ENCODE measurements at places on chromosomes 4 and X. TPM values are rescaled to one million over a fixed set of nuclear protein-coding genes. Genes with fewer than 3 reads are reported as not detected.
A peak's percentile ranks its signal among the peaks of the same experiment; 100 is the strongest.

GRCh38 chr4:185358514-185358913 lies 37.2 kb downstream of the LRP2BP start:
- H3K4me3 ChIP-seq: no peak overlapping the region
- peaks cover 8% of the 10 kb centered on the region for H3K36me3 ChIP-seq
- H3K27me3 ChIP-seq: no peaks in the 10 kb centered on the region
- H3K4me1 ChIP-seq: no peaks in the 10 kb centered on the region
- DNase-seq: no peak

DNA sequence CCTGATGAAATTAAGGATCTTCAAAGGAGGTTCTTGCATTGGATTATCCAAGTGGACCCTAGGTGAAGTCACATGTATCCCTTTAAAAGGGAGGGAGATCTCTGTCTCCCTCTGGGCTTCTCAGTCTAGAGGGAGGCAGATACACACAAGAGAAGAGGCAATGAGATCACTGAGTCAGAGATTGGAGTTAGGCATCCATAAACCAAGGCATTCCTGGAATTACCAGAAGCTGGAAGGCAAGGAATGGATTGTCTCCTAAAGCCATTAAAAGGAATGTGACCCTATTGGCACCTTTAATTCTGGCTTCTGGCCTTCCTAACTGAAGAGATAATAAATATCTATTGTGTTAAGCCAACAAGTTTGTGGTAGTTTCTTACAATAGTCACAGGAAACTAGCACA lies 383.2 kb downstream of the PACRGL start:
- no peak overlapping the region for H3K4me3 ChIP-seq
- H3K27me3 ChIP-seq: no peaks in the 10 kb centered on the region
- DNase-seq: no peak
- no peak overlapping the region for H3K27ac ChIP-seq
- no peaks in the 10 kb centered on the region for H3K4me1 ChIP-seq

- peaks cover 4% of the 10 kb centered on the region for H3K4me1 ChIP-seq
- no peak overlapping the region for H3K27ac ChIP-seq
- H3K27me3 ChIP-seq: no peaks in the 10 kb centered on the region
- H3K36me3 ChIP-seq: peaks cover 3% of the 10 kb centered on the region
These were observed 36.6 kb downstream of the PITX2 start for GRCh38 chr4:110586131-110586850.

GRCh38 chrX:151753313-151754046 lies 18.9 kb downstream of the CNGA2 start:
- DNase-seq: peak; percentile 50
- no peak overlapping the region for H3K27ac ChIP-seq
- peaks cover 16% of the 10 kb centered on the region for H3K27me3 ChIP-seq
- H3K4me3 ChIP-seq: no peak overlapping the region
- H3K4me1 ChIP-seq: peaks cover 8% of the 10 kb centered on the region

Gene MAP9
- 17.8 TPM for total RNA-seq

Gene DSPP
- not detected for total RNA-seq

Gene ZCCHC13
- not detected for total RNA-seq

Gene EFHC2
- total RNA-seq: 1.2 TPM
